ENCODE measurements at places on chromosomes 1 and 21.

DNA sequence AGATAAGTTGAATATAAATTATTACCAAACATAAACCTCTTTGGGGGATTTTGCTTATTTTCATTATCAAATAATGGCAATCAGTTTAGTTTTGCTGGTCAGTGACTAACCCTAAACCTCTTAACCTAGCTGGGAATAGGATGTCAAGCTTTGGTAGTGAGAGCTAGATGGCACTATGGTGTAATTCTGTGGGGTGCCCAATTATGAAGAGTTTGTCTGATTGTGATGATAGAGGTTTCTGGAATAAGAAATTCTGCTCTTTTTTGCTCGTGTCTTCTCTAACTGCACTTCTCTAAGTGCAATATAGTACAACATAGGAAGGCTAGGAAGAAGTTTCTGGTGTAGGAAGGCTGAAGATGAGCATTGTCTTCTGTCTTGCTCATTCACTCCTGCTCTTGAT lies 59.8 kb downstream of the XCL1 start:
- no peak for DNase-seq

DNA sequence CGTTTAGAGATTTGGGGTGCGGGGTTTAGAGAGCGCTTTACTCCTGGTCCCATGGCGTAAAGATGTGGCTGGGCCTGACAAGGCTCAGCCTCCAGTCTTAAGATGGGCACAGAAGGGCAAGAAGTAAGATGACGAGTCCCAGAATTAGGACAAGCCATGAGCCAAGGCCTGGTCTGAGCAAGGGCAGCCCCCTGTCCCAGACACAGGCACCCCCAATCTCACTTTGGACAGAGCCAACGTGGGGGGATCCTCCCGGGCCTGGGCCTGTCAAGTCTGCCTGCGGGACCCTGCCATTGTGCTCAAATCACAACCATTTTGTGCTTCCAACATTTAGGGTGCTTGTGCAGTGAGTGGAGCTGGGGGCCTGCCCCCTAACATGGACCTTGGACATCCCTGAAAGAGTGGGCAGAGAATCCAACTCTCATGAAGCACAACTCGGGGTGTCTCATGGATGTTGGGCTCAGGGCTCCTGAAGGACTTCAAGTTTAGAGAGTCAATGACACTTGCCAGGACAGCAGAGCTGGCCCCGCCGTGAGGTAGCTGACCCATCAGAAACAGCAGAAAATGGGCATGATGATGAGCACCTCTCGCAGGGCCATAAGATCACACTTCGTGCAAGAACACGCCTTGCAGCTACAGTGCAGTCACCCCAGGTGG lies 52.6 kb downstream of the KIF21B start:
- DNase-seq, result no peak

GRCh38 chr1:207054491-207054890 lies 1.4 kb downstream of the PFKFB2 start:
- no peak for DNase-seq

- DNase-seq, result no peak
Measured at GRCh38 chr1:97243973-97244560, 522.5 kb downstream of the PTBP2 start.

GRCh38 chr1:3623441-3624199 lies 1.2 kb upstream of the TPRG1L start:
- no peak for DNase-seq

GRCh38 chr1:115144176-115144575 lies 54.9 kb upstream of the TSPAN2 start:
- DNase-seq, result no peak

GRCh38 chr1:85502171-85502570 lies 37.2 kb upstream of the DDAH1 start:
- DNase-seq, result no peak

DNA sequence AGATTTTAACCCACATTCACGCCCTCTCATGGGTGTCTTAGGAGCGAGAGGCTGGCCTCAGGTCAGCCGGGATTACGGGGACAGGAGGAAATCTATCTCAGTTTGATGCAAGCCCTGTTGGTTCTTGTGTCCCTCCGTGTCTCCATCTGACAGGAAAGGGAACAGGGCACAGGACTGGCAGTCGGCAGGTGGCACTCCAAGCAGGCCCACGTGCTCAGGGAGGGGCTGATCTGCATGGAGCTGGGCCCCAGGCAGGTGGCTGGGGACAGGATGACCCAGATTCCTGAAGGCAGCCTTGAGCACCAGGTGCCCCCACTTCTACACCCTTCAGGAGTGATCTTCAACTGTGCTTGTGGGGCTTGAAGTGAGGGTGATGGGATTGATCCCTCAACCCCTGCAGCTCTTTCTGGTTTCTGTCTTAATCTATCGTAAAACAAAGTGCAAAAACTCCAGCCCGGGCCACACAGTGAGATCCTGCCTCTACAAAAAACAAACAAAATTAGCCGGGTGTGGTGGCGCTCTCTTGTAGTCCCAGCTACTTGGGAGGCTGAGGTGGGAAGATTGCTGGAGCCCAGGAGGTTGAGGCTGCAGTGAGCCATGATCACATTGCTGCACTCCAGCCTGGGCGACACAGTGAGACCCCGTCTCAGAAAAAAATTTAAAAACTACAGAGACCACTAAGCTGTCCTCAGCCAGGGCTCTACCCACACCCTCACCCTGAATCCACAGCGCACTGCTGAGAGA lies 8.3 kb downstream of the PLEKHG5 start:
- DNase-seq, result no peak

- DNase-seq, result no peak
Measured at GRCh38 chr21:39390212-39390765, 41.4 kb upstream of the HMGN1 start.
